ENCODE measurements at places on chromosomes 3 and 15.

DNA sequence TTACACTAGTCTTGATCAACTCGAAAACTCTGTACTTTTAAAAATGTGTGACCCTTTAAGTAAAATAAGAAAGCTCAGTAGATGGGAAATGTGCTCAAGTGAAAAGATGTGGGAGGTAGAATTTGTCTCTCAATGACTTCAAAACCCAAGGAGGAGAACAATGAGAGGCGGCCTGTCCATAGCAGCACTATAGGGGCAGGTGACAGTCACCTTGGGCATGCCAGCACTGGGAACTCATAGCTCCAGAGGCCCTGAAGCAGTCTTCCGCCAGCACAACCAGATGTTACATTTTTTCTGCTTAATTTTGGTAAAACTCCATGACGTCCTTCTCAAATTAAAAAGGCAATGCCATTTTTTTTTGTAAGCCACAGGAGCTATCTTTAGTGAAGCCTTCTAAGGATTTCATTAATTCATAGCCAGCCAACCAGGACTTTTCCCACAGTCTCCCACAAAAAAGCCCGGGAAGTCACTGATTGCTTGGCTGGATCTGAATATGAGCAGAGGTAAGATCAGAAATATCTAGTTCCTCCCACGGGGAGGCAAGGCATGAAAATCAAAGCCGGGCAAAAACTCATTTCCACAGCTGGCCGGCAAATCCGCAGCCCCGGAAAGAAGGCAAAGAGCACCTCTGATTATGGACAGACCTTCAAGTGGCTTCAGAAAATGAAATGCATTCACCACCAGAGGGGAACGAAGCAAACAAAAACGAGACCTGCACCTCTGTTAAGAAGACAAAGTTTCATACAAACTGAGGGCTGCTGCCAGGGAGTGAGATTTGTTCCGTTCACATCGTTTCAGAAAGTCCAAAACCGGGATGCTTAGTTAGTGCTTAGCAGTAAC, 10.5 kb downstream of the IL17RD start:
- no peak for ATAC-seq

DNA sequence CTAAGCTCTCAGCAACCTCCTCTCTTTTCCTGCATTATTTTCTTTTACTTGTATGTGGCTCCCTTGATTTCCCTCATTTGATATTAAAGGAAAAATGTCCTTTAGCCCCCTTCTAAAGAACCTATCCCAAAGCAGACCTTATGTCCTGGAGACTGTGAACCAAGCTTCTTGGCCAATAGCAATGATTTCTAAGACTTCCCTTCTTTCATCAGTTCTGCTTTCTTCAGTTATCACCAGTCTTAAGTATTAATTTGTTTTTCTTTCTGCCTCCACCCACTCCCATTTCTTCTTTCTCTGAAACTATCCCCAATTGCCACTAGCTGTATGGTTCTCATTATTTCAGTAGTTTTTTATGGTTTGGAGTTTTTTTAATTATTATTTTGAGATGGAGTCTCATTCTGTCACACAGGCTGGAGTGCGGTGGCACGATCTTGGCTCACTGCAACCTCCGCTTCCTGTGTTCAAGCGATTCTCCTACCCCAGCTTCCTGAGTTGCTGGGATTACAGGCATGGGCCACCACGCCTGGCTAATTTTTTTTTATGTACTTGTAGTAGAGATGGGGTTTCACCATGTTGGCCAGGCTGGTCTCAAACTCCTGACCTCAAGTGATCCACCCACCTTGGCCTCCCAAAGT, 12.1 kb downstream of the TMOD3 start:
- ATAC-seq: no peak

DNA sequence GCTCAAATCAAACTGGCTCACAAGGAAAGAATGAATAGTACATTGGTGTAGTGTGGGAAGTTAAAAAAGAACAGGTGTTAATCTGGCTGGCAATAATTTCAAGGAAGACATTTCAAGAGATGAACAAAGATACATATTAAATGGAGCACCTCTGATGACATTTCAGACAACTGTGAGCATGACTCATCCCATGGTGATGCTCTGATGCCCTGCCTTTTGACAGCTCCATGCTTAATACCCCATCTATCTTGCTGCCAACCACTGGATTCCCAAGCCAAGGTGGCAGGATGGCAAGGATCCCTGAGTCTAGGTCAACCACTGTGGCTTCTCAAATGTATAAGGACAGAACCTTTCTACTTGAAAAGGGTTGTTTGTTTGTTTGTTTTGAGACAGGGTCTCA, 29.3 kb downstream of the LRRC2 start:
- ATAC-seq: no peak

GRCh38 chr15:63701365-63701764, 104.2 kb downstream of the FBXL22 start:
- no peak for ATAC-seq

- ATAC-seq: no peak
Observed at GRCh38 chr3:197807969-197808587, 17.0 kb downstream of the LRCH3 start.

- ATAC-seq: no peak
Observed at GRCh38 chr3:152229692-152230091, 39.0 kb upstream of the MBNL1 start.

DNA sequence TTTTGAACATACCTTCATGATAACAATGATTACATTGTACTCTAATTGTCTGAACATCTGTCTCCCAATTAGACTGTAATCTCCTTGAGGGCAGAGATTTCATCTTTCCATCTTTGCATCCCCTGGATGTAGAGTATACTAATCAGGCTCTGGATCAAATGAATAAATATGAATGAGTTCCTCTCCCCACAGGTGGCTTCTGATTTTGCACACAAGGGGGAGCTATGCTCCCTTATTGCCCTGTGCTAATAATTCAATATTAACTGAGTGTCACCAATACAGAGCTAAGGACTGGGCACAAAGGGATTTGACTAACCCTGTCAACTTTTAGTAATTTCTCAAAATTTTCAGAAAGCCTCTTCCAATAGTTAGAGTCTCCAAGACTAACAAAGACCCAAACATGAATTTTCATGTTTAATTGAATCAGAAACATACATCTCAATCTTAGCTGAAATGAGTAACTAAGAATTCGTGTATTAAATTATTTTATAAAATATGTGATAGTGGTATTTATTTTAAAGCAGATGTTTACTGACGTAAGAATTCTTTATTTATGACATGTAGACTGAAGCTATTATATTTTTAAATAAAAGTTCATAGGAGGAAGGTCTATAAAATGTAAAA, 3.0 kb downstream of the DUOXA1 start:
- ATAC-seq: peak; percentile 55

DNA sequence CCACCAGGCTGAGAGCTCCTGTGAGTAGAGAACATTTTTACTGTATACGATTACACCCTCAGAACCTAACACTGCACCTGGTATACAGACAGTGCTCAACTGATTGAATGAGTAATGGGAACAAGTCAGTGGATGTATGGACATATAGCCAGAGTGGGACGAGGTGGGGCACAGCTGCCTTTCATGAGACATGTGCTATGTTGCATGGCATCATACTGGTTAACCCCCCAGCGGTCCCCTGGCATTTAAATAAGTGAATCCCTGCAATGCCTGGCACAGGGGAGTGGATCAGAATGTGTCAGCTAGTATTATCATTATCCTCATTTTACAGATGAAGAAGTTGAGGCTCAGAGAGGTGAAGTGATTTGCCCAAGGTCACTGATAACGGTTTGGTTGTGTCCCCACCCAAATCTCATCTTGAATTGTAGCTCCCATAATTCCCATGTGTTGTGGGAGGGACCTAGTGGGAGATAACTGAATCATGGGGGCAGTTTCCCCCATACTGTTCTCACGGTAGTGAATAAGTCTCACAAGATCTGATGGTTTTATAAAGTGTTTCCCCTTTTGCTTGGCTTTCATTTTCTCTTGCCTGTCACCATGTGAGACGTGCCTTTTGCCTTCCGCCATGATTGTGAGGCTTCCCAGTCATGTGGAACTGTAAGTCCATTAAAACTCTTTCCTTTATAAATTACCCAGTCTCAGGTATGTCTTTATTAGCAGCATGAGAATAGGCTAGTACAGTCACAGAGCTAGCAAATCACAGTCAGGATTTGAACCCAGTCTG, 56.0 kb upstream of the ATP2B2 start:
- no peak for ATAC-seq

DNA sequence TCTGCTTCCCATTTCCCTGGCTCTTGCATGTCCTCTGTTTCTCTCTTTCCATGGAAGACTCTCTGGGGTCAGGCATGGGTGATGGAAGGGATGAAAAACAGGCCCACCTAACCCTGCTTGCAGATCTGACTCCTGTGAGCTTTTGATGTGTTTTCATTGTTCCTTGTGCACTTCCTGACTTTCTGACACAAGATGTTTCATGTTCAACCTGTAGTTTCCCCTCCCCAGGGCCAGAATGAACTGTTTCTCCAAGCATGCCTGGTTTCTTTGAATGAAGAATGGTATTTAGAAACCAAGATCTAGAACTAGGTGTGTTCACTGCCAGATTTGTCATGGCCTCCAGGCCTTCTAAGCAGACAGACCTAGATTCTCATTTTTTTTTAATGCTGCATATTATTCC, 36.1 kb upstream of the CRTC3 start:
- no peak for ATAC-seq

DNA sequence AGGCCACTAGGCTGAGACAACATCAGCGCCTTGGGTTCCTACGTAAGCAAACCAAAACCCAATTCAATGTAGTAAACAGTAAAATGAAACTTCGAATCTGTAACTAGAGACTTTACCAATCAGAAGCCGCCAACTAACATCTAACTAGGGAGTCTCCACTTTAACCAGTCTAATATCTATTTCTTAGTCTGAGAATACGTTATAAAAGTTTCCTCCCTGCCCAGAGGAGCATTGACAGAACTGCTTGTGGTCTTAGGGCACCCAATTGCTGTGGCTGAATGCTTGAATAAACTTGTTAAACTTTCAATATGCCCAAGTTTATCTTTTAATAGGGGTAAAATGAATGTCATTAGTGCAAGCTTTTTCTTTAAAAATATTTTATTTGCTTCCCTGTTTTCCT, 4.3 kb downstream of the CP start:
- no peak for ATAC-seq

GRCh38 chr3:183500981-183501704, 54.4 kb downstream of the KLHL6 start:
- no peak for ATAC-seq

DNA sequence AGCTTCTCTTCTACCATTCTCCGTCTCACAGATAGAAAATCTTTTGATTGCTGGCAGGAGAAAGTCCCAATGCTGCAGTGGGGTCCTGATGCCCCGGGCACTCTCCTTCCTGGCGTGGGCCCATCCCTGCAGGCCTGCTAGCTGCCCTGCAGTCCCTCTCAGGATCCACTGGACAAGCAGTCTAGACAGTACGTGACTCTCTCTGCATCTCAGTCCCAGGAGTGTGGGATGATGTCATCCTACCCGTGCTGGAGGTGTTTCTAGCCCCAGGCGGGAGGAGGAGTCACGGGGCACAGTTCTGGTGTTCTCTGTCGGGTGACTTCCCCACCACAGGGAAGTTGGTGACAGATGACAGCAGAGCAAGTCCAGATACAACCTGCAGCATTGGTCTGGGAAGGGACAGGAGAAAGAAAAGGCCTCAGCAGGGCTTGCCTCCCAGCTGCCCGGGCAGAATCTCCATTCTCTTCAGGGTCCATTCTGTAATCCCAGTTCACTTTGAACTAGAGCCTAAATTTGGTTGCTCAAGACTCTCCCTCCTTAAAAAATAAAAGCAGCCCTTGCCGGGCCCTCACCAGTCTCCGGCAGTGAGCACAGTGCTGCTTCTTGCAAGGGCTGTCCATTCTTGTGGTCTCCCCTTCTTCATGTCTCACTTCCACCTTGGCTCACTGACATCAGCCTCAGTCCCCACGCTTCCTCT, 30.6 kb downstream of the SLC28A1 start:
- peak; percentile 75 for ATAC-seq

DNA sequence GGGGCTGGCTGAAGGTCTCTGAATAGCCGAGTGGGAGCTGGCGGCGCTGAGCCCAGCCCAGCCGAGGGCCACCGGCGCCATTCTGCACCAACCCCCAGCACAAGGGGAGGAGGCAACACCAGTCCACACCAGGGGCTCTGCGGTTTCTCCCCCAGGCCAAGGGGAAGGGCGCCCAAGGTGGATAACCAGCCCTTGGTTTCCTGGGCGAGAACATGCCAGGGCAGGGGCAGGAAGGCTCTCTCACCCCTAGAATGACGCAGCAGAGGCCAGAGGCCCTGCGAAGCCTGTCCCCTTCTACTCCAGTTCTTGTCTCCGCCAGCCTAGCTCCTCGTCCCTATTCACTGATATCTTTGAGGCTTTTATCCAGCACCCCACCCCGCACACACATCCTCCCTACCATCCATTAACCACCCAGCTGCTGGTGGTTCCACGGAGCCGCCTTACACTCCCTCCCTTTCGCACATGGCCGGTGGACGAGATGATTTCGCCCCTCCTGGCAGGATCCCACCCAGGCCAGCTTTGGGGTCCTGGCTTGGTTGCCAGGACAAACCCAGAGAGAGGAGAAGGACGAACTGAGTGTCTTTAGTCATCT, 1.3 kb downstream of the RBPMS2 start:
- no peak for ATAC-seq

GRCh38 chr15:77596821-77597803, 35.6 kb downstream of the LINGO1 start:
- ATAC-seq: no peak

DNA sequence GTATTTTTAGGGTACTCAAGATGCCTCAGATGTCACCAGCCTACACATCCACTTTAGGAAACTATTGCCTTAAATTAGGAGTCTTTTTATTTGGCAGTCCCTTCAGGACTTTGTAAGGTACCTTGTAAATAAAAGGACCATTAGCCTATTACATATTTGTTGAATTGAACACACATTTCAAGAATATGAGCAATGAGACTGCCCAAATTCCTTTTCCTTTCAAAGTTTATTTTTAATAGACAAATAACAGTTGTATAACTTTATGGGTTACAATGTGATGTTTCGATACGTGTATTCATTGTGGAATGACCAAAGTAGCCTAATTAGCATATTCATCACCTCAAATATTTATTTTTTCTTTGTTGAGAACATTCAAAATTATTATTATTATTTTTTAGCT, 176.7 kb upstream of the PDZRN3 start:
- no peak for ATAC-seq

- ATAC-seq: no peak
Observed at GRCh38 chr3:152235709-152236298, 32.9 kb upstream of the MBNL1 start.

GRCh38 chr3:171865191-171865865, 22.2 kb downstream of the TMEM212 start:
- no peak for ATAC-seq

DNA sequence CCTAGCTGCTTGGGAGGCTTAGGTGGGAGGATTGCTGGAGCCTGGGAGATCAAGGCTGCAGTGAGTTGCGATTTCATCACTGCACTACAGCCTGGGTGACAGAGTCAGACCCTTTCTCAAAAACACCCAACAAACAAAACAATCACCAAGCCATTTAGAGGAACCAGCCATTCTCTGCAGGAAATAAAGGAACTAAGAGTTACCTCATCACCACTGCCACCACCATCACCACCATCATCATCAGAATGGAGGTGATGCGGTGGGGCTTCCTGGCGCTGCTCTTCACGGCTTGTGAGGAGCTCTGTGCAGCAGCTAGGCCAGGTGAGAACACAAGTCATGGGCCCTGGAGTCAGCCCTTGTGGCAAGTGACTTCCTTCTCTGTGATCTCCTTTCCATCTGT, 37.7 kb upstream of the KLHL25 start:
- no peak for ATAC-seq

Measured in activated CD4-positive, CD25-positive, alpha-beta regulatory T cell treated with anti-CD3 and anti-CD28 coated beads, Interleukin-2, amount 50 U/mL, for 24 hours (primary cell).